Esophagus squamous epithelium (tissue), 5 donors: ENCODE measurements at places on chromosomes 7 and 10.

GRCh38 chr10:200405-200804 lies 65.2 kb downstream of the ZMYND11 start:
- DNase-seq = no peak

DNA sequence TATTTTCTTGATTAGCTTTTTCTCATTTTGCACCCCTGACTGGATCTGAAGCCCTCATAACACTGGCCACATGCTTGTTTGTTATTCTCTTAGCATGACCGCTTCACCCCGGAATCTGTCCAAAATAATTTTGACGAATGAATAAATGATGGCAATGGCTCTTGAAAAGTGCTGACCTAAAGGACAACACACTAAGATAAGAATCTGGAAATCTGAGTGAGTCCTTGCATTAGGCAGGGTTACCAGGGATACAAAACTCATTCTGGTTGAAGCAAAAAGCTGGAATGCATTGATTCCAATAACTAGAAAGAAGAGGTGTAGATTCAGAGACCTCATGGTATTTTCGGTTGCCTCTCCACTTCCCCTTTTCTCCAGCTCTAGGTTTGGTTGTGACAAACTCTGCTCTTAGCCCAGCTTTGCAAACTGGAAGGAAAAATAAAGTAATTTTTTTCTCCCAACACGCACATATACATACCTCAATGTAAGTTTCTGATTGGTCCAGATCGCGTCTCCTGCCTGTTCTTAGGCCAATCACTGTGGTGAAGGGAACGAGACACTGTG lies 157.4 kb downstream of the SKIDA1 start:
- DNase-seq = no peak

DNA sequence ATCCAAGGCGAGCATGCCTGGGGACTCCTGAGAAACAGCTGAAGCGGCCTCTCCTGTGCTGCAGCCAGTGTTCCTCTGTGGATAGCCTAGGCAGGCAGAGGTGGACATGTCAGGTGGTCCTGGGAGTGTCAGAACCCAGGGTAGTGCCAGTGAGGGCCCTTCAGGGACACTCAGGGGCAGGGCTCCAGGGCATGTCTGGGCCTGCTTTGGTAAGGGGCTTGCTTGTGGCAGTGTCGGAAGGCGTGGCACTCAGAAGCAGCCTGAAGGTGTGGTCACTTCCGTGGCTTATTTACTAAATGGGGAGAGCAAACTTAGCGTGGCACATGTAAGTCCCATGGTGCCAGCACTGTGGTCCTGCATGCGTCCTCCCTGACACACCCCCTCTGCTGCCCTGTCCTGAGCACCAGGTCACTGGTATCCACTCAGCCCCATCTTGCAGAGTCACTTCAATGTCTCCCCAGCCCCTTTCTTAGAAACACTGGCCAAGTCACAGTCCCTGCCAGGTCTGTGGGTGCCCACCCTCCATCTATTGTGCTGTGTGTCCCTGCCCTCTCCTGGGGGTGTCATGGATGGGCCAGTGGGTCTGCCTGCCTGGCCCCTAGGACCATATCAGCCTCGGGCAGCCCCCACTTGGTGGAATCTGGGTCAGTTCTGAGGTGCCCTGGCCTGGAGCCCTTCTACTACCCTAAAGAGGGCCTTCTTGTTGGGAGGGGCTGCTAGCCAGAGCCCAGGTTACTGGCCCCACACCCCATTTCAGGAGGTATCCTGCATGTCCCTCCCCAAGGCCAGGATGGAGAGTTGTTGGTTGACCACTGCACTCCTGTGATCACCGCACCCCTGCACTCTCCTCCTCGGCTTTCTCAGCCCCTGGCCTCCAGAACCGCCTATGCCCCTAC lies 6.4 kb downstream of the ZMIZ2 start:
- DNase-seq = no peak

- DNase-seq = no peak
These were observed 52.5 kb downstream of the PRF1 start for GRCh38 chr10:70549962-70550458.

GRCh38 chr10:36888925-36889573 lies 236.3 kb upstream of the ANKRD30A start:
- DNase-seq = no peak

DNA sequence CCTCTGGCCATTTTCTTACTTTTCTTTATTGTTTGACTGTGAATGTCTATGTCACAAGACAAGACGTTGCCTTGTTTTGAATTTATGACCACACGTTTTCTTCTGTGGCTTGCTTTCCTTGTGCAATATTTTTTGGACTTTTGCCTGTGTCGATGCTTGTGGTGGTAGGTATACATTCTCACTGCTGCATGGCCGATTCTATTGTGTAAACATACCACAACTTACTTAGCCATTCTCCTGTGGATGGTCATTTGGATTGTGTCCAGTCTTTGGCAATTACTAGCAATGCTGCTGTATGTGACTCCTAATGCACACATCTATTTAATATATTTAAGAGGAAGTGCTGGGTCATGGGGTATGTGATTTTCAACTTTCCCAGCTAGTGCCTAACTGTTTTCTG lies 18.0 kb upstream of the DLG5 start:
- no peak for DNase-seq

DNA sequence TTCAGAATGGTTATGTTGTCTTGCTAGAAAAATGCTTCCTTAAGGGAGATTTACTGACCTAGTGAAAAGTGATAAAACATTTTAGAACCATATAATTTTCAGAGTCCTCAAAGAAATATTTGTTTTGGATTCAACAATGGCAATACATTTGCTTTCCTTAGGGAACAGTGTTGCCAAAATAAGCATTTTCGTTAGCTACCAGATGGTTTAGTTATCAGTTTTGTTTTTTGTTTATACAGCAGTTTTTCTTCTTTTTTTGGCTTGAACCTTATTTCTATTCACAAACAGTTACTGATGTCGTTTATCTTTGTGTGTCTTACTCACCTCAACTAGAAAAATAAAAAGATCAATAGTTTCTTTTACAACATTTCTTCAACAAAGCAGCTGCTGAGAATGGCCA lies 48.6 kb downstream of the EXOC4 start:
- no peak for DNase-seq

DNA sequence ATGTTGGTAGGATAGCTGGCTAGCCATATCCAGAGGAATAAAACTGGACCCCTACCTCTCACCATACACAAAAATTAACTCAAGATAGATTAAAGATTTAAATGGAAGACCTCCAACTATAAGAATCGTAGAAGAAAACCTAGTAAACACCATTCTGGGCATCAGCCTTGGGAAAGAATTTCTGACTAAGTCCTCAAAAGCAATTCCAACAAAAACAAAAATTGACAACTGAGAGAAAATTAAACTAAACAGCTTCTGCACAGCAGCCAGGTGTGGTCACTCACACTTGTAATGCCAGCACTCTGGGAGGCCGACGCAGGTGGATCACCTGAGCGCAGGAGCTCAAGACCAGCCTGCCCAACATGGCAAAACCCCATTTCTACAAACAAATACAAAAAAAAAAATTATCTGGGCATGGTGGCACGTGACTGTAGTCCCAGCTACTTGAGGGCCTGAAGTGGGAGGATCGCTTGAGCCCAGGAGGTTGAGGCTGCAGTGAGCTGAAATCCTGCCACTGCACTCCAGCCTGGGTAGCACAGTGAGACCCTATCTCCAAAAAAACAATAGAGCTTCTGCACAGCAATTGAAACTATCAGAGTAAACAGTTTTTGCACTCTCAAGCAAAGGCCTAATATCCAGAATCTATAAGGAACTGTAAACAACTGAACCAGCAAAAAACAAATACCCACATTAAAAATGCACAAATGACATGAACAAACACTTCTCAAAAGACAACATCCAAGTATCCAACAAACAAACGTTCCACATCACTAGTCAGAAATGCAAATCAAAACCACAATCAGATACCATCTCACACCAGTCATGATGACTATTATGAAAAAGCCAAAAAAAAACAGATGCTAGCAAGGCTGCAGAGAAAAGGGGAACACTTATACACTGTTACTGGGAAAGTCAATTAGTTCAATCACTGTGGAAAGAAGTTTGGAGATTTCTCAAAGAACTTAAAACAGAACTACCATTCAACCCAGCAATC lies 4.8 kb downstream of the CRPPA start:
- no peak for DNase-seq

DNA sequence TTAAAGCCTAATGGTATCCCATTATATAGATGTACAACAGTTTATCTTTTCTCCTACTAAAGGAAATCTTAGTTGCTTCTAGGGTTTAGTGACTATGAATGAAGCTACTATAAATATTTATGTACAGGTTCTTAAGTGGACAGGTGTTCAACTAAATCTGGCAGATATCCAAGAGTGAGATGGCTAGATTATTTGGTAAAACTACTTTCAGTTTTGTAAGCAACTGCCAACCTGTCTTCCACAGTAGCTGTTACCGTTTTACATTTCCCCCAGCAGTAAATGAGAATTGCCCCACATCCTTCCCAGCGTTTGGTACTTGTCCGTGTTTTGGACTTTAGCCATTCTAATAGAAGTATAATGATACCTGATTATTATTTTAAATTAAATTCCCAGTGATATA lies 144.9 kb upstream of the MAGI2 start:
- DNase-seq = no peak
